ENCODE measurements at places on chromosomes 7 and 10.

DNA sequence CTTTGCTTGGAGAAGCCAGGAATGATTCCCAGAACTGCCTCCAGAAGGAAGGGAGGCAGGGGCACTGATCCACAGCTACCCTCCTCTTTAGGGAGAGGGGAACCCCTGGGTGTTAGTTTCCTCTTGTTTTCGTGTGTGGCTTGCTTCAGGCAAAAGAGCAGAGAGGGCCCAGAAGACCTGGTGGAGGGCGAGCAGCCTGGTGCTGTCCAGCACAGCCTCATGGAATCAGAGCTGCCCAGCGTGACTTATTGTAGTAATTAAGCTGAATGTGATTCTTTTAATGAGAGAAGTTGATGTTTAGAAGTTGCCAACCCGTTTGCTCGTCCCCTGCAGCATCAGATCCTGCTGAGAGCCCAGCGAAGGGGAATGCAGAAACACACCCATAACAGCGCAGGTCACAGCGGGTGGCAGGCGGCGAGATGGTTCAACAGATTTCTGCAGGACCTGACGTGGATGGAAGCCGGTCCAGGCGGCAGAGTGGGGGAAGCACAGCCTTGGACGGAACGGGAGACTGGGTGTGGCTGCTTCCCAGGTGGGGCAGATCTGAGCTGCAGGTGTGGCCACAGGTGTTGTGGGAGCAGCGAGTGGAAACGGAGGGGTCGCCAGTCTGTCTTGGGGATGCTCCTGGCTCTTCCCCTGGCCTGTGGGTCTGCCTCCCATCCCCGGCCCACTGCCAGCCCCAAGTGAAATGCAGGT, 53.7 kb upstream of the SHH start:
- DNase-seq = no peak

DNA sequence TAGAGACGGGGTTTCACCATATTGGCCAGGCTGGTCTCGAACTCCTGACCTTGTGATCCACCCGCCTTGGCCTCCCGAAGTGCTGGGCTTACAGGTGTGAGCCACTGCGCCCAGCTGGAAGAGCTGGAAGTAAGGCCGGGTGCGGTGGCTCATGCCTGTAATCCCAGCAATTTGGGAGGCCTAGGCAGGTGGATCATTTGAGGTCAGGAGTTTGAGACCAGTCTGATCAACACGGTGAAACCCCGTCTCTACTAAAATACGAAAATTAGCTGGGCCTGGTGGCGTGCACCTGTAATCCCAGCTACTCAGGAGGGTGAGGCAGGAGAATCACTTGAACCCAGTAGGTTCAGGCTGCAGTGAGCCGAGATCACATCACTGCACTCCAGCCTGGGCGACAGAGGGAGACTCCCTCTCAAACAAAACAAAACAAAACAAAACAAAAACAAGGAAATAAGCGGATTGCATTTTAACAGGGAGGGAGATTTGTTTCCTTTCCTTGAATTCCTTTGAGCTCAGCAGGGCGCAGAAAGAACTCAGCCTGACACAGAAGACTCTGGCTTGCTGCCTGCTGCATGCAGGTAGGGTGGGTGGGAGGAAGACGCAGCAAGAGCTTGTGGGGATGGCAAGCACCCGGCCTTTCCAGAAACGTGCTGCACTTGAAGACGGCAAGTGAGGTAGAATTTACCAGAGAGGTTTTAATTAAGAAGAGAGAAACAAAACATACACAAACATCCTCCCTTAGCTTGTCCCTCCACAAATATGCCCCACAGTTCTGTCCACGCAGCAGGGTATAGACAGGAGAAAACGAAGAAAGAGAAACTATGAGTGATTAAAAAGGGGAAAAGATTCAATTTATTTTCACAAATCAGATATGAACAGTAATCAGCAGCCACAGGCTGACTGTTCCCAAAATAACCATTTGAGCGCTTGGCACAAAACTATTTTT, 148.0 kb downstream of the RNF216 start:
- DNase-seq = no peak

DNA sequence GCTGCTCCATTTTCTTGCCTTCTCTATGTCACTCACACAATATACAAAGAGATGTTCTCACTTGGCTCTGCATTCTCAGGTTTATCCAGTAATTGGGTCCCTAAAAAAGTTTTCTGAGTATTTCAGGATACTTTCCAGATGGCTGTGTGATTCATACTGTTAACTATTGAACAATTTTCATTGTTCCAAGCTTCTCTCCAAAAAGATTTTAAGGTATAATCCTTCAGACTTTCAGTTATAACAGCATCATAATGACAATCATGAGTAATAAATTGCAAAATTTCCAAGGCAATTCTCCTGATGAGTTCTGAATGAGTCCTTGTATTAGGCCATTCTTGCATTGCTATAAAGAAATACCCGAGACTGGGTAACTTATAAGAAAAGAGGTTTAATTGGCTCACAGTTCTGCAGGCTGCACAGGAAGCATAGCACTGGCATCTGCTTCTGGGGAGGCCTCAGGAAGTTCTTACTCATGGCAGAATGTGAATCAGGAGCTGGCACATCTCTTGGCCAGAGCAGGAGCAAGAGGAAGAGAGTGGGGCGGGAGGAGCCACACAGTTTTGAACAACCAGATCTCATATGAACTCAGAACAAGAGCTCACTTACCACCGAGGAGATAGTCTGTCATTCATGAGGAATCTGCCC, 148.1 kb downstream of the SLC16A9 start:
- no peak for DNase-seq

- no peak for DNase-seq
Observed at GRCh38 chr7:42198974-42199668, 37.9 kb downstream of the GLI3 start.

DNA sequence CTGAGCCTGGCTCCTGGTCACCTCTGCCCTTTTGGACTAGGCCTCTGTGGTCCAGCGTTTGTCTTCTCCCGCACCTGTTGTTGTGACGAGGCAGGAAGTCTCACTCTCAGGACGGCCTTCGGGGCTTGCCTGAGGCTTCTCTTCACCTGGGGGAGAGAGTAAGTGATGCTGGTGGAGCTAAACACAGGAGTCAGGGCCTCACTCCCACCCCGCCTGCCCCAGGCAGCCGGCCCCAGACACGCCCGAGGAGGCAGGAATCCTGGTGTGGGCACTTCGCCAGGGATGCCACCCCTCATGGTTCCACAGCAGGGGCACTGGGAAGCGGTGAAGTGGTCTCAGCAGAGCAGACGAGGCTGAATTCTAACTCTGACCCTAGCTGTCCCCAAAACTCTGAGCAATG, 42.4 kb downstream of the IL2RA start:
- no peak for DNase-seq

GRCh38 chr7:1260244-1260635, 27.6 kb downstream of the UNCX start:
- DNase-seq = no peak

GRCh38 chr10:69994262-69994661, 58.4 kb upstream of the MACROH2A2 start:
- DNase-seq = no peak

- DNase-seq = no peak
Observed at GRCh38 chr7:129334473-129334872, 99.8 kb upstream of the STRIP2 start.

DNA sequence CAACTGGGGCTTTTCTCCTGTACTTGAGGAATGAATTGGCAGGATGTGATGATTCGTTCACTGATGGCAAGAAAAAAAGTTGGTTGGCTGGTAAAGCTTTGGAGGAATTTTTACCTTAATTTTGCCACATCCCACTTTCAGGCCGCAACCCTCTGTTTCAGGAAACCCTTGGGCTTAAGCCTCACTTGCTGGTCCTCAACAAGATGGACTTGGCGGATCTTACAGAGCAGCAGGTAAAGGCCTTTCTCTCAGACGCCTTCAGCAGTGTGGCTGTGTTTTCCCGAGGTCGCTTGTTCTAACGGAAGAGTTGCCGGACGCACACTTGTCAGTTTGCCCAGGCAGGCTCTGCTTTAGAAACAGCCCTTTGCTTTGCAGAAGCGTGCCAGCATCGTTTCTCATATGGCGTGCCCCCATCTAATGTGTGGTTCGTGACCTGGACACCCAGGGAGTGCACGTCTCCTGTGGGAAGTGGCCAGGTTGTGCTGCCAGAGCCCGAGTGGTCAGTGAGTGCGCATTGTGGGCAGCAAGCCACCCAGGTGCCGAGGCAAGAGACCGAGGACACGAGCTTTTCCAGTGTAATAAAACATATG, 2.2 kb downstream of the MTG1 start:
- DNase-seq = no peak

Data from activated CD4-positive, alpha-beta T cell treated with anti-CD3 and anti-CD28 coated beads for 24 hours (primary cell).